ENCODE measurements at places on chromosomes 16 and 17.

GRCh38 chr17:77036136-77036840 lies 104.5 kb upstream of the SEC14L1 start:
- no peak for DNase-seq

DNA sequence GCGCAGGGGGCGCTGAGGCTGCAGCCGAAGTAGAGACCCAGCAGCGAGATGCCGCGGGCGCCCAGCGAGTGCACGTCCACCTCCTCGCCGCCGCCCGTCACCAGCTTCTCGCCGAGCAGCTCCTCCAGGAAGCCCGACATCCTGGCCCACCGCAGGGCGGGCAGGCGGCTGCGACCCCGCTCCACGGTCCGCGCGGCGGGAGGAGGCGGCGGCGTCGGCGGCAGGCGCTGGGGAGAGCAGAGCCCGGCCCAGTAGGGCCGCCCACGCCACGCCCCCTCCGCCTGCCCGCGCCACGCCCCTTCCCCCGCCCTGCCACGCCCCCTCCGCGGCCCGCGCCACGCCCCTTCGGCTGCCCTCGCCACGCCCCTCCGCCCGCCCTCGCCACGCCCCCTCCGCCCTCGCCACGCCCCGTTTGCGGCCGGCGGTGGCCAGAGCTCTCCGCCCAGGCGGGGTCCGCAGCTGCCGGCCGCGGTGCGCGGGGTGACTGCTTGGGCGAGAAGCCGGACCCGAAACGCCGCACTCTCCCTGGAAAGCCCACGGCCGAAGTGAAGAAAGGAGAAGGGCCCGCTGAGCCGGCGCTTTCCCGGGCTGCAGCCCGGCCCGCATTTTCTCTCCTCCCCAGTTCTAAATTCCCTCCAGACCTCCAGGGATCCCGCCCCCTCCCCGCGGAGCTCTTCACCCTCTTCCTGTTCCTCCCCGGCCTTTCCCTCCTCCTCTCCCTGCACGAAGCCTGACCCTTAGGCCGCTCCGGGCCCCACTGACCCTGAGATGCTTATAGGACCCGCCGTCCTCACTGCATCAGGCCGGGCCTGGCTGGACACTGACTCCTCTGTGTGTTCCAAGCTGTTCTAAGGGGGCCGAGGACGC lies at the start of gene NXN:
Gene NXN, minus strand, starts transcription at position 238 of the 867 bp plus-strand sequence.
- peak; percentile 53 for DNase-seq

GRCh38 chr16:87086156-87086555 lies 231.0 kb downstream of the C16orf95 start:
- DNase-seq: no peak

DNA sequence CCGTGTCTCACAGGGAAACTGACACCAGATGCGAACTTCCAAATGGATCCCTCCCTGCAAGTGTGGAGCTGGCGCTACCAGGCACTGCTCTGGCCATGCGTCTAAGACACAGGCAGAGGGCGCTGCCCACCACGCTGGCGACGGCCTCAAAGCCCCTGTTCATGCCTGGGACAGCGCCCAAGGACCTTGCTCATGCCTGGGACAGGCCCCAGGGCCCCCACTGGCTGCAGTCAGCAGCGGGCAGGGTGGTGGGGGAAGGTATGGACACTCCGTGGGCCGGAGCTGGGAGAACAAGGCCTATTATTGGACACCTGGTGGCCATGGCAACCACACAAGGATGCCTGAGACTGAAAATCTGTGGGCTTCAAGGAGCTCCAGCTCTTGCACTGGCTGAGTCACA lies 8.8 kb downstream of the ZG16B start:
- DNase-seq: peak; percentile 67

DNA sequence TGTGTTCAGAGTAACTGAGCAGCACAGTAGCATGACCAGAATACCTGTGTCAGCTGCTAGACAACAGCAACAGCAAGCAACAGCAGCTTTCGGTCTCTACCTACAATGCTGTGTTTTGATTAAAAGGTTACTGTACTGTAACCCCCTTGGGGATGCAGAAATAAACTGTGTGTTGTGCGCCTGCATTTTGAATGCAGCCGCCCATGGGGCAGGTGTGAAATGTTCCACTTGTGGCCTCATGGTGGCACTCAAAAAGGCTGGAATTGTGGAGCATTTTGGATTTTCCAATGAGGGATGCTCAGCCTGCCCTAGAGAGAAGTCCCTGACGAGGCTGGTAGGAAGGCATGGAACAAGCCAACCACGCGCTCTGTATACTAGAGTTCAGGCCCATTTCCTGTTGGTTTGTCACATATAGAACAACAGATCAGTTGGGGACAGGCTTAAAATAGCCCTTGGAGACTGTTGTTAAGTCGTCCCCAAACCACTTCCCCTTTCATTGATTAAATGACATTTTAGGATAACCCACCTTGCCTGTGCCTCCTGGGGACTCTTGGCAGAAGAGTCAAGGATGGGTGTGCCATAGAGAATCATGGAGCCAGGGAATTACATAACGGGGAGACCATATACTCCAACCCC lies 27.1 kb downstream of the SCPEP1 start:
- peak; percentile 33 for DNase-seq

DNA sequence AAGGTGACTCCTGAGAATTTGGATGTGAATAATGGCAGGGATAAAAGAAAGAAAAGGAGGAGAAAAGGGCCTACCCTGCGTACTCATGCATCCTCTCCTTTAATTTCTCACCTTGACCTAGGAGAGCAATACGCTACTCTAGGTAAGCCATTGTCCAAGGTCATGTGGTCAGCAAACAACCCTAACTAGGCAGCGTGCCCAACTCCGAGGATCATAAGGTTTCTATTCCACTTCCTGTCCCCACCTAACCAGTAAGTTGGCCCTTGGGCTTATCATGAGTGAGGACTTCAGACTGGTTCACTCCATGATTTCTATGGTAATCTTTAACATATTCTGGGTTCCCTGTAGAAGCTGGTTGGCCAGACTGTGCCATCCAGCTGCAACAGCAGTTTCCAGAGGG lies 315.1 kb upstream of the CCL2 start:
- no peak for DNase-seq

DNA sequence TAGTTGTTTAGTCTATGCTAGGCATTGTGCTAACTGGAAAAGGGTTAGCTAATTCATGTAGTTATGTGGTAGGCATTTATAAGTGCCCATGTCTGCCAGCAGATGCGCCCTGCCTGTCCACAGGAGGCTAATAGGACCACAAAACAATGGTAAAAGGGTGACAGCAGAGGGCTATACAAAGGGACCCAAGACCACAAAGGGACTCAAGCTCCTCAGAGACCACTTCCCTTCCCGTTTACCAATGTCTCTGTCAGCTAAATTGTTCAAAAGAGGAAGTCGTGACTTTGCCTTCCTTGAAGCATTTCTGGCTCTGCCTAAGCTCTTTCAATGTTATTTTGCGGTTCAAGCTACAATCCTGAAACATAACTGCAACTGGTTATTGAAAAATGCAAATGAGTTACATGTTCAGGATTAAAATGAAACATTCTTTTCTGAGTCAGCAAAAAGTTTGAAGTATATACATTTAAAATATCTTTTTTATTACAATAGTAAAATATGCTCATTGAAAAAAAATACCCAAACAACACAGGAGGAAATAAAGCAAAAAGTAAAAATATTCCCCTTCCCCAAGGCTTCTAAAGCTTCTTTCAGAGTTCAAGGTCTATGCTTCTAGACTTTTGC lies 149.2 kb downstream of the MAF start:
- DNase-seq: peak; percentile 32

DNA sequence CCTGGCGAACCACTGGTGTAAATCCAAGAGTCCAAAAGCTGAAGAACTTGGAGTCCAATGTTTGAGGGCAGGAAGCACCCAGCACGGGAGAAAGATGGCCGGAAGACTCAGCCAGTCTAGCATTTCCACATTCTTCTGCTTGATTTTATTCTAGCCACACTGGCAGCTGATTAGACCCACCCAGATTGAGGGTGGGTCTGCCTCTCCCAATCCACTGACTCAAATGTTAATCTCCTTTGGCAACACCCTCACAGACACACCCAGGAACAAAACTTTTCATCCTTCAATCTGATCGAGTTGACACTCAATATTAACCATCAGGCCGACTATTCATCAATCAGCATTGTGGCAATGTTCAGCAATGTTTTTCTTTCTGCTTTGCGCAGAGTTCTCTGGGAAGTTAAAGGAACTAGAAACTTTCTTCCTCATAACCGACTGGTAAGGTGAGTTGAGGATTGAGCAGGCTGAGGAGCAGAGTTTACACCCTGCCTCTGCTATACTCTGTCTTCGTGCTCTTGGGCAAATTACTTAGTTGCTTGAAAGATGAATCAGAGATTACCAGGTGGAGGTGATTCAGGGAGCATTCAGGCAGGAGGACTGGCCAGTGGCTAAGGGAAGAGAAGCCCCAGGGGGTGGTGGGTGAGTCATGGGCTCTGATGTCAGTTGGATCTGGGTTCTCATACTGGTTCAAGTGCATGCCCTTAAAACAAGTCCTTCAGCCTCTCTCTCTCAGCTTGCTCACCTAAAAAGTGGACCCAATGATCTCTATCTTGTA lies 28.2 kb upstream of the BRD7 start:
- DNase-seq: no peak

GRCh38 chr17:75159196-75160031 lies 5.1 kb upstream of the JPT1 start:
- no peak for DNase-seq

DNA sequence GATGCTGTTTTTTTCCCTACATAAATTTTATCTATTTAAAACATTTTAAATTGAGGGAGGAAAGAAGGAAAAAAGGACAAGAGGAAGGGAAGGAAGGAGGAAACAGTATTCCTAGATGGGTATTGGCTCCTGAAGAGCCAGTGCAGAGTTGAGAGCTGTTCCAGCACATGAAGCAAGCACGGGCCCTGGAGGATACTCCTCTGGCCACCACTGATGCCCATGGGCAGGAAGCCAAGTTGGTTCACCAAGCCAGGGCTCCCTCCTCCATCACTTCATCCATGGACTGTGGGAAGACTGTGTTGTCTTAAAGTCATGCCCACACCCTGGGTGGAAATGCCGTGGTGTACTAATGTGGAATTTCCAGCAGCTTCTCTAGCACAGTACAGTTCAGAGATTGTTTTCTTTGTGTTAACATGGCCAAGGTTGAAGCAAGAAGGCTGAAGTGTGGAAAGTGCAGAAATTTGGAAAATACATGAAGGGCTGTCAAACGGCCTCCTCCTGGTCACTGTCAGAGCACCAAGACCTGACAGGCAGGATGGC lies 23.9 kb upstream of the NOS2 start:
- no peak for DNase-seq

DNA sequence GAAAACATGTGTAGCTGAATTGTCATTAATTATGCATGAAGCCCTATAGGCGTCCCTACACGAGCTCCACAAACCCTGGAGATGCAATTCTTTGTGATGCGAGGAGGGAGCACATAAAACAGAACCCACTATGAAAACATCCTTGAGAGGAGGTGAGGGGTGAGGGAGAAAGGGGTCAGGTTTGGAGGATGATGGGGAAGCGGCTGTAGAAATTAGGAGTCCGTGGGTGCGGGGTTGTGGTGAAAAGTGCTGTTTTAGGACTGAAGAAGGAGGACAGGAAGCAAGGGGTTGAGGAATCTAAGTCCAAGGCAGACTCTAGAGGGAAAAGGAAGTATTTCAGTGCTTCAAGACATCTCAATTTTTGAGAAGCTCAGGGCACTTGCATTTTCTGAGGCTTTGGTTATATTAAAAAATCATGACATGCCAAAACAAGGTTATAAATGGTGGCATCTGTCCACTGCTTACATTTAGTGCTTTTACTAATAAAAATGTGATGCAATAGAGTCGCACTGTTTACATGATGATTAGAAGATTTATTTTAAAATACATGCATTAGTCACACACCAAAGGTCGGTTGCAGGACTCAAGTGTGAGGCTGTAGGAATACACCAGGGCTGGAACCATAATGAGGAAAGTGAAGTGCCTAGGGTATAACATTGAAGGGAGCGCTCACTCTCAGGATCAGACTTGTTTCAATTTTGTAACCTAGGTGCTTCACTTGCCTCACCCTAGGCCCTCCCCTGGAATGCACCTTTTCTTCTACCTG lies 379.5 kb downstream of the HS3ST4 start:
- no peak for DNase-seq

DNA sequence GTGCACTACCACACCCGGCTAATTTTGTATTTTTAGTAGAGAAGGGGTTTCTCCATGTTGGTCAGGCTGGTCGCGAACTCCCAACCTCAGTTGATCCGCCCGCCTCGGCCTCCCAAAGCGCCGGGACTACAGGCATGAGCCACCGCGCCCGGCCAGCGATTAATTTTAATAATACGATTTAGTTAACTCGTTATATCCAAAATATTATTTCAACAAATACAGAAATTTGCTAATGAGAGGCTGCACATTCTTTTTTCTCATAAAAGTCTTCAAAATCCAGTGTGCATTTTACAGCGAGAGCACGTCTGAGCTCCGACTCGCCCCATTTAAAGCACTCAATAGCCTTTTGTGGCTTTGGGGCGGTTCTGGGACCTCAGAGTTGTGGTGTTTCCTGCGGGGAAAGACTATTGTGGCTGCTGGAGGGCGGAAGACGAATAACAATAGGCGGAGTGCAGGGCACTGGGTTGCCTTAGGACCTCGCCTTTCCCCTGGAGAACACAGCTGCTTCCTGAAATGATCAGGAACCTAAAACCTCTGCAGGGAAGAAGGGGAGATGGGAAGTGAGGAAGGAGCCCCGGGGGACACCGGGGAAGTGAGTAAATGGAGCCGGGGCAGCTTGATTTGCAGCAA lies 2.9 kb upstream of the ZSCAN10 start:
- DNase-seq: peak; percentile 68

GRCh38 chr16:8376858-8377257 lies 213.5 kb downstream of the TMEM114 start:
- no peak for DNase-seq

GRCh38 chr16:22018559-22018958 lies 10.6 kb downstream of the MOSMO start:
- no peak for DNase-seq

DNA sequence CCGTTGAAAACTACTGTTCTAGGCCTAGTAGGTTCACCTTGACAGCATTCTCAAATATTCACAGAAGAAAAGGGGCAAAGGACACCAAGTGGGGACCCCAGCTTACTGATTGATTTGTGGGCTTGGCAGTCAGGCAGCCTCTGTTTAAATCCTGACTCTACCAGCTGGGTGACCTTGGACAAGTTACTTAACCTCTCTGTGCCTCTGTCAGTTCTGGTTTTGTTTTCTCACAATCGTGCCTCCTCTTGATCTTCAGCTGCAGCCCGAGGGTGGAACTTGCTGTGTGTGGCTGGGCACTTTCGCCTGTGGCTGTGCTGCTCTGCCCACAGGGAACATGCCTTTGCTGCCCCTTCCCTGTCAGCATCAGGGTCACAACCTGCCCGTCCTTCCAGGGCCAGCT lies 17.8 kb downstream of the RAP1GAP2 start:
- DNase-seq: no peak

- no peak for DNase-seq
Measured at GRCh38 chr16:75039941-75040340, 41.1 kb downstream of the ZNRF1 start.

DNA sequence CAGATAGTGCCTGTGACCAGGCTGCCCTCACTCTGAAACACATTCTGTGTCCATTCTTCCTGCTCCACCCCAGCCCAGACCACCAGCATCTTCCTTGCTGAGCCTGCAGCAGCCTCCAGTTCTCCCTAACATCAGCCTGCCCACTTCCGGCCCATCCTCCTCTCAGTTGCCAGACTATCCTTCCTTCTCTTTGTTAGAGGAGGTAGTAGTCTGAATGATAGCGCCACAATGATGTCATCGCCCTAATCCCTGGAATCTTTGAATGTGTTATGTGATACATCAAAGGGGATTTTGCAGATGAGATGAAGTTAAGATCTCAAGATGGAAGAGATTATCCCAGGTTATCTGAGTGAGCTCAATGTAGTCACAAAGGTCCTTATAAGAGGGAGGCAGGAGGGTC lies 3.2 kb upstream of the ZDHHC1 start:
- no peak for DNase-seq
